ENCODE measurements at places on chromosomes 7 and 10.

- no peak for DNase-seq
Observed at GRCh38 chr10:1162481-1163203, 106.5 kb downstream of the WDR37 start.

DNA sequence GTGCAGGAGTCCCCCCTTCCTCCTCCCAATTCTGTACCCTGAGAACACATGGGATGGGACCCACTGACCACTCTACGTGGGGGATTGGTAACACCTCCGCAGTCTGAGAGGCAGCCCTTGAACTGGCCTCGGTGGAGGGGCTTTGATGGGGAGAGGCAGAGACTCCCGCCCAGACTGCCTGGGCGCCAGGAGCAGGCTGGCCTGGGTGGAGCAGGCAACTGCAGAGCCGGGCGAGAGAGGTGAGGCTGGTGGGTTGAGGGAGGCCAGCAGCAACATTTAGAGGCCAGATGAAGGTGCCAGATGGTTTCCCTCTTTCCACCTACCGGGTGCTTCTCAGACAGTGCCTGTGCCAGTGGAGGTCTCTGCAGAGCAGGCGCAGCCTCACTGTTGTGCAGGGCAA, 30.7 kb upstream of the ZNF467 start:
- DNase-seq = no peak

- DNase-seq = no peak
Observed at GRCh38 chr10:12709521-12709963, 292.0 kb downstream of the CCDC3 start.

- DNase-seq = no peak
Observed at GRCh38 chr7:2108501-2109250, 124.1 kb downstream of the MAD1L1 start.

Data from inflammatory macrophage treated with lipopolysaccharide for 4 hours (primary cell).